ENCODE measurements at places on chromosomes 3 and 15.

- no peak for DNase-seq
These were observed 31.9 kb downstream of the ITGA11 start for GRCh38 chr15:68400066-68400456.

- no peak for DNase-seq
These were observed 45.8 kb upstream of the SLCO2A1 start for GRCh38 chr3:134075568-134075825.

DNA sequence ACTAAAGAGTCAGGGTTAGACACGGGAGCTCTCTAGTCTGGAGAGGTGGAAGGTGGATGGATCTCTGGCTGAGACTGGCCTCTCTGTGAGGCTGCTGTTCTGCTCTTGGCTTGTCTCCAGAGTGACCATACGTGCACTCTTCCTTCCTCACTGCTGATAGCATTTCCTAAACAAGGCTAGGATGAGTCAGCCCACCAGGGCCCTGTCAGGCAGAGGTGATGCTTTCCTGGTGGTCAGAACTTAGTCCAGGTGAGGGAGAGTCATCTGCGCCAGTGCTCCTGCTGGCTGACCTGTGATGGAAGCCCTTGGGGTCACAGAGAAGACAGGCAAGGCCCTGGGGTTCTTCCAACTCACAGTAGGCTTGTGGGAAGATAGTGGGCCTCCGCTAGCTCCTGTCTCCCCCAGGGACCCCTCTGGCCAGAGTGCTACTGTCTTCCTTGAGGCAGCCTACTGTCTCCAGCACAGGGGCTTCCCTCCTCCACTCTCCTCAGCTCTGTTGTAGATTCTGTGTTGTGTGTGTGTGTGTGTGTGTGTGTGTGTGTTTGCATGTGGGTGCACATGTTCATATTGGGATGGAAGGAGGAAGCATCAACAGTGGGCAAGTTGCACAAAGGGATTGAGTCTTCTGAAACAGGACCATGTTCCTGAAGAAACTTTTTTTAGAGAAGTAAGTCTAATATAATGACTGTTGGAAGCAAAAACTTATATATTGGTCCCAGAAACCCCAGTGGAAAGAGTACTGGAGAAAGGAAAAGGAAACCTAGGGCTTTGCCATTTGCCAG is 16.5 kb downstream of the ALPK3 start:
- DNase-seq = no peak

DNA sequence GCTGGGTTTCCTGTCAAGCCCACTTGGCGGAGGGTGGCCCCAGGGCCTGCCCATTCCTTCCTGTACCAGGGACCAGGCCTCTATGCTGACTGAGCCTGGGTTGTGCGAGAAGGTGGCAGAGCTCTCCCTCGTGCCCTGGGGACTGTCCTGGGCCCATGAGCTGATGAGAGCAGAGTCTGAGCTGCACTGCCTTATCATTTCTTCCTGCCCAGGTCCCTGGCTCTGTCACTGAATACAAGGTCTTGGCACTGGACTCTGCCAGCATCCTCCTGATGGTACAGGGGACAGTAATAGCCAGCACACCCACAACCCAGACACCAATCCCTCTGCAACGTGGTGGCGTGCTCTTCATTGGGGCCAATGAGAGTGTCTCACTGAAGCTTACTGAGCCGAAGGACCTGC is 7.5 kb downstream of the MPI start:
- DNase-seq = no peak

DNA sequence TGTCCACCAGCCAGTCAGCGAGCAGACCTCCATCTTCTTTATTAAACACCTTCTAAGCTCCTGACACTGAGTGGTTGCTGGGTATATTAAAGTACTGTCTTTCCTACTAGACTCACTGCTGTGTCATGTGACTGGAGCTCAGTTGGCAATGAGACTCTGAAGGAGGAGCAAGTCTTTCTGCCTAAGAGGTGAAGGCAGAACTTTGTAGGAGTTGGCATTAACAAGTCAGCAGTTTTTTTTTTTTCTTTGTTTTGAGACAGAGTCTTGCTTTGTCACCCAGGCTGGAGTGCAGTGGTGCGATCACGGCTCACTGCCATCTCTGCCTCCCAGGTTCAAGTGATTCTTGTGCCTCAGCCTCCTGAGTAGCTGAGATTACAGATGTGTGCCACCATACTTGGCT is 62.2 kb downstream of the ABHD5 start:
- no peak for DNase-seq

DNA sequence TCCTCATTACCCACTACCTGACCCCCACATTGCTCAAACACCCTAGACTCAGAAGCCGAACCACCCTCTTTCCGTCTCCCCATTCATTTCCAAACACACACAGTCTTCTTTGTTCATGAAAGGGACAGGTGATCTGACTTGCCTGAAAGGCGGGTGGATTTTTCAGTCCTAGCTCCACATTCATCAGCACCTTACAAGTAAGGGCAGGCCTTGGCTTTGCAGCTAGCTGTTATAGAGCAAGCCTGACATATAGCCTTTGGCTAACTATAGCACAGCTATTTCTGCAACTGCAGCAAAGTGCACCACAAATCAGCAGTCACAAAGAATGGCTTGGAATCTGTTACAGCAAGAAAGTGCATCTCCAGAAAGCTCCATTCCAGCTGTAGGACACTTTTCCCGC is 139.8 kb downstream of the XXYLT1 start:
- no peak for DNase-seq

DNA sequence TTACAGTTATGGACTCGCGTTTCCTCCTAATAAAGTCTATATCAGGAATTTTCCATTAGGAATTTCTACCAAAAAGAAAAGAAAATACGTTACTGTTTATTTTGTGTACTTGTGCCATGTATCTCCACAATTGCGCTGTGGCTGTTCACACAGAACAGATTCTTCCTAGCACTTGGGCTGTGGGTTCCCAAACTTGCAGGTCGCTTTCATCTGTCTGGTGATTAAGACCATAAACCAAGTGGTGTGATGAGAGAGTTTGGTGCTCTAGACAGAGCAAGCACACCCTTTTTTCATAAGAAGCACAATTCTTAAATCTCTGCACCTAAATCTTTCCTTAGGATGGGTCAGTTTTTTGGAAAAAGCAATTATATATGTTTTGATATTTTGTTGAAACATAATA is 203.3 kb downstream of the TP63 start:
- no peak for DNase-seq

GRCh38 chr3:7630351-7630911 is 769.5 kb downstream of the GRM7 start:
- no peak for DNase-seq

DNA sequence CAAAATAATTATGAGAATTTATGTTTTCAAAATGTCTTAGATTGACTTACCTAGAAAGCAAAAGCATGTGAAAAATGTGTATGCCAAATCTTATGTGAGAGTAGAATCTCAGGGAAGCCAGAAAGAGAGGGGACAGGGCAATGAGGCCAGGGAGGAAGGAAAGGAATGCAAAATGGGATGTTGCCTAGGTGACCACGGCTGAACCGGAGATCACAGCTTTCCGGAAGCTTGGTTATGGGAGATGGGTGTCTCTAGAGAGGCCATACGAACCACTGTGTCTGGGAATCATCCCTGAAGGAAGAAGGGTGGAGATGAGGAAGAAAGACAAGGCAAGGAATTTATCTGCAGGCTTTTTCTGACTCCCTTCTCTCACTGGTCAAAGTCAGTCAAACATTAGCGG is 76.0 kb downstream of the SUCLG2 start:
- DNase-seq = no peak

- DNase-seq = no peak
These were observed 83.3 kb upstream of the MYO5C start for GRCh38 chr15:52378746-52379394.

GRCh38 chr3:7744850-7745249 is 756.8 kb upstream of the LMCD1 start:
- DNase-seq = no peak

DNA sequence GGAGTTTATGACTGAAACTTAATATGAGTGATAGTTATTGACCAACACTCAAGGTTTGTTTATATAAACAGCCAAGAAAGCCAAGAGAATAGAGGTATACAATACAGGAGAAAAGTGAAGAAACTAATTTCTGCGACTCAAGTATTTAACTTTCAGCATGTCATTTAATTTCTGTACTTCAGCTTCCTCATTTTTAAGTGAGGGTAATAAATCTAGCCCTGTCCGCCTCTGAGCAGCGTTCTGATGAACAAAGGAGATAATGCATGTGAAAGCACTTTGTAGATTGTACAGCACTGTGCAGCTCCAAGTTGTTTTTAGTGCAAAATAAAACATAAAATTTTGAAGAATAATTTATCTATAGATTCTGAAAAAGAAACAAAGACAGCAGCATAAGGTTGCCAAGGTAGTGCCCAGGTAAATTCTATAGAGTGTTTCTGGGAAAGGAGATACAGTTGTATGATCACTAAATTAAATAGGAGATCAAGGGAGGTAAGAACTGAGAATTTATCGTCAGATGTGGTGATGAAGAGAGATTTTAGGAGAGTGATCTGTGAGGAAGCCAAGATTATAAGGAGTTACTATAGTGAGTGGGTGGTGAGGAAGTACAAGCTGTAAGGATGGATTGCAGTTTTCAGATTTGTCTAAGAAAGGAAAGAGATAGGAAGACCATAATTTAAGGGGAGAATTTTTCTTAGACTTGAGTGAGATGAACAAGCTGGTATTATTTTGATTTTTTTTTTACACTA is 71.3 kb downstream of the RASA2 start:
- no peak for DNase-seq

- DNase-seq = no peak
These were observed 4.0 kb upstream of the DZIP1L start for GRCh38 chr3:138119423-138119766.

DNA sequence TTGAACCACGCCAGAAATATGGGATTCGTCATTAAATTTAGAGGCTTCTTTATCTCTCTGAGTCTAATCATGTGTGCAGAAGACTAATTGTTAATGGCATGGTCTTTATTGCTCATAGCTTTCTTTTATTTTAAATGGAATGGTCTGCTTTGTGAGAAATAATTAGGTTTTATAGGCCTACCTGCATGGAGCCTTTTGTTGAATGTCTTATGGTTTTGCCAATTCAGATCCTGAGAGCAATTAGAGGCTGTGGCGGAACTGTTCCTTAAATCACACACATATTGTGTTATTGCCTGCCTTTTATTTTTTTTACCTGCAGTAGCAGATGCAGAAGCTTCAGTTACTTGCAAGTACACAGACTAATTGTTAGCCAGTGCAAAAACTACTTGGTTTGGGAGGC is 306.2 kb downstream of the NLGN1 start:
- no peak for DNase-seq

DNA sequence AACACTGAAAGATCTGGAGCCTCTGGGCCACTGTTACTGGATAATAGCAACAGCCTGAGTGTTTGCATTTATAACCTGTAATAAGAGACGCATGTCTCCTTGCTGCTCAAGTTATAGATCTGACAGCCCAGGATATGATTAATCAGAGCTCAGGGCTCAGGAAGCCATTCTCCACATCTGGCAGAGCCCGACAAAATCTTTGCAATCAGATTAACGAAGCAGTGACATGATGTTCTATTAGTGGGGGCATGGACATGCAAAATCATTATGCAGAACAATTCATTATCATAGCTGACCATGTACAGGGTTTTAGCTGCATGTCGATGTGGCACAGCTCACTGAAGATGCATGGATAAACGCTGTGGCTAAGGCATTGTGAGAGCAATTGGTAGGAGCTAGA is 730.3 kb downstream of the ZNF385D start:
- DNase-seq = no peak

DNA sequence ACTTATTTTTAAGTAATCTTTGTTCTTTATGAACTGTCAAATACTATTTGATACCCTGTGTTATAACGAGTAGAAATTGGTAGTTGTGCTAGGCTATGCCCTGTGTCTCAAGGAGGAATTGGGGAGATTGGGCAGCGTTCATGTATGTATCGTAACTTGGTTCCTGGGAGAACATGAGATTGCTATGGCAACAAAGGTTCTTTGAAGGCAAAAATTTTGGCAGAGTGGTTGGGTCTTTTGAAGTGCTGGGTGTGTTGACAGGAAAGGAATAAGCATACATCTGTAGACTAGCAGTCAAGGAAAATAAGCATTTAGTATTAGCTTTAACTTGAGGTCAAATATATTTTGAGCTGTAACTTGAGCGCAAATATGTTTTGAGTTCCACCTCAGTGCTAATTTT is 45.3 kb downstream of the TCF12 start:
- no peak for DNase-seq

DNA sequence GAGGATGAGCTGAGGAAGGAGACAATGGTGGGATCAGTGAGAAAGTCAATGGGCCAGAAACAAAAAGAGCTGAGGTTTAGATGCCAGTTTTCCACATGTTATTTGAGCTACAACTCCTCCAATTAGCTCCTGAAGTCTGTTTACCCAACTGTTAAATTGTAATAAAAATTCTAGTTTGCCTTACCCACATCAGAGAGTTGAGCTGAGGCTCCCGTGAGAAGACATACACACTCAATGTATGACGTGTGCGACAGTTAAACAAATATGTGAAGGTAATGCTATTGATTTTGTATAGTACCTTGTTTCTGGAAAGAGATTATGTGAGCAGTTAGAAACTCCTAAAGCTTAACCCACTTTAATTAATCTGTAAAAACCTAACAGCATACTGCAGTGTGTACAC is 318.1 kb upstream of the GRM7 start:
- DNase-seq = no peak

DNA sequence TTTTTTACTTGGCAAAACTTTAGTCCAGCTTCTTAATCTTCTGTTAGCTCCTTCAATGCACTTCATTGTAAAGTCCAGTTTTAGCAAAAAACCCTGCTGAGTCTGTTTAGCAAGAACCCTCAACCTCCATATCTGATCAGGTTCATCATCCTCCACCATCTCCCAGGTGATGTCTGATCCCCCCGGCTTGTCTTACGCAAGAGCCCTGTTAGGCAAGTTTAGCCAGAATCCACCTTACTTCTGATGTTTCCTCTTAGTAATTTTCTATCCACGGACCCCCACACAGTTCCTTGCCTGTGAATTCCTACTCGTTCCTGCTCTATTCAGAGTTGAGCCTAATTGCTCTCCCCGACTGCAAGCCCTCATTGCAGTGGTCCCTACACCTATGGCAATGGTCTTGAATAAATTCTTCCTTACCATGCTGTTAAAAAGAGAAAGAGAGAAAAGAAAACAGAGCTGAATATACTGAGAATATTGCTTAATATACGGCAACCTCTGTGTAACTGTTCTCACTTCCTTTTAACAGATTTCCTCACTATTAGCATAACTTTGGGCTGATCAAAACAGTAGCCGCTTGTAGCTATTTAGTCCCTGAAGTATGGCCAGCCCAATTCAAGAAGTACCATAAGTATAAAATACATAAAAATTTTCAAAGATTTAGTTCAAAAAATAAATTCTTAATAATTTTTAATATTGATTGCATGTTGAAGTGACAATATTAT is 78.7 kb upstream of the MME start:
- no peak for DNase-seq

GRCh38 chr15:69842851-69843250 is 254.9 kb downstream of the TLE3 start:
- DNase-seq = no peak

DNA sequence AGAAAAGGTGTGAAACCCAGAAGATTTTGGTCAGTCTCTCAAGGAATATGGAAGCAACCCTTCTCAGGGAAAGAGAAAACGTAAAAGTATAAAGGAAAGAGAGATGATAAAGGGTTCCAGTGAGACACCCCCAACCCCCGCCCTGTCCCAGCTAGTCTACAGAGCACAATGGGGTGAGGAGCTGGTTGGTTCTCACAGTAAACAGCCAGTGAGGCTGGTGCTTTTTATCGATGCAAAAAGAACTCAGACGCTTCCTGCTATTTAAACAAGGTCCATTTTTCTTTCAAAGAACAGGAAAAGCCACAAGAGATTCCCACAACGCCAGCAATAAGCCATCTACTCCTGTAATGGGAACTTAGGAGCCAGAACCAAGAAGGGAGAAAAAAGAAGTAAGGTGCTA is 65.9 kb downstream of the CHAC1 start:
- no peak for DNase-seq

- no peak for DNase-seq
These were observed 100.7 kb downstream of the GALK2 start for GRCh38 chr15:49270541-49271421.
